Fibroblast of the aortic adventitia (primary cell): ENCODE measurements at places on chromosomes 5 and 9.
A peak's percentile ranks its signal among the peaks of the same experiment; 100 is the strongest.

DNA sequence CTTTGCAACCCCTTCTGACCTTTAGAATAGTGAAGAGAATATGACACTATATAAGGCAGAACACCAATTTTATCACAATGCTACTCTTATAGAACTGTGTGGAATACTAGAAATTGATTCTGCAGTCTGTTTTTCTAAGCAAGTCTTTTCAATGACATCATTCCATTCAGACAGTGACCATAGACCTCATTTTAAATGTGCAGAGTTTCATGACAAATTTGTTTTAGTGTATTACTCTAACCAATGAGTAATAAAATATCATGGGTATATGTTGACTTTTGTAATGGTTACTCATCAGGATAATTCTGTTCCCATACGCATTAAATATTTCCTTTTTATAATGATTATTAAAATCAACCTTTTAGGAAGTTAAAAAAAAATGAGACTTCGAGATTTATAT is 219.9 kb downstream of the COX7C start:
- DNase-seq = no peak

GRCh38 chr5:153960269-153961215 is 78.2 kb downstream of the FAM114A2 start:
- DNase-seq = no peak

- DNase-seq = no peak
These were observed 455.0 kb upstream of the CLINT1 start for GRCh38 chr5:158313733-158314464.

- no peak for DNase-seq
These were observed 10.0 kb downstream of the NAIF1 start for GRCh38 chr9:128056887-128057723.

- no peak for DNase-seq
These were observed 9.1 kb upstream of the IRF1 start for GRCh38 chr5:132499440-132500243.

- DNase-seq = no peak
These were observed 46.0 kb upstream of the FREM1 start for GRCh38 chr9:14956208-14956607.

GRCh38 chr5:86439593-86440110 is 178.1 kb upstream of the COX7C start:
- DNase-seq = no peak

DNA sequence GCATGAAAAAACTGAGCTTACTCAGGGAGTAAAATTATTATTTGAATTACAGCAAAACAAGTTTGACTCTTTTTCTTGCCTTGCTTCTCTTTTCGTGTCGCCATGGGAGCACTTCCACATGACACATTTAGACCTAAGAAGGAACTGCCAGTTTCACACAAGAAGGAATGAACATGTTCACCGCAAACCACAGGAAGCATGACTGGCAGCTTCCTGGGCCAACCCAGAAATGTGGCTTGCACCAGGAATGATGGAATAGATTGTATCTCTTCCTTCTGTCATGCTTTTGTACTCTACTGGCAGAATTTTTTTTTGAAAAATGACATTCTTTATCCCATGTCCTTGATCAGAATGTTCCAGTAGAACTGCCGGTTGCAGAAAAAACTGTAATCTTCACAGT is 32.9 kb upstream of the MAN2A1 start:
- DNase-seq = peak; percentile 42

DNA sequence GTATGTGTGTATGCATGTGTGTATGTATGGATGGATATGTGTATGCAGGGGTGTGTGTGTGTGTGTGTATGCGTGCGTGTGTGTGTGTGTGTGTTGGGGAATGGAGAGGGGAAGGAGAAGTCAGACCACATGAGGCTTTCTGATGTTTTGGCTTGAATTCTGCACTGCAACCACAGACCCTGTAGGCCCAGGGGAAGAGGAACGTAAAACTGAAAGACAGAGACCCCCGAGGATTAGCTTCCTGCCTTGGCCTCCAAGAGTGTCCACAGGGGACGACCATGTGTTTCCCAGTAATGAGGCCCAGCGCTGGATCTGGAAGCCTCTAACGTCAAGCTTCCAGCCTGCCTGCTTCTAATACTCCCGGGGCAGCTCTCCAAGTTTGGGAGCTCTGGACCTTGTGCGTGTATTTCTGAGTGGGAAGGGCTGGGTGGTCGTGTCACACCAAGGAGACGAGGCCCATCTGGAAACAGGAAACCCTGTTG is 5.8 kb downstream of the DCANP1 start:
- peak; percentile 25 for DNase-seq

DNA sequence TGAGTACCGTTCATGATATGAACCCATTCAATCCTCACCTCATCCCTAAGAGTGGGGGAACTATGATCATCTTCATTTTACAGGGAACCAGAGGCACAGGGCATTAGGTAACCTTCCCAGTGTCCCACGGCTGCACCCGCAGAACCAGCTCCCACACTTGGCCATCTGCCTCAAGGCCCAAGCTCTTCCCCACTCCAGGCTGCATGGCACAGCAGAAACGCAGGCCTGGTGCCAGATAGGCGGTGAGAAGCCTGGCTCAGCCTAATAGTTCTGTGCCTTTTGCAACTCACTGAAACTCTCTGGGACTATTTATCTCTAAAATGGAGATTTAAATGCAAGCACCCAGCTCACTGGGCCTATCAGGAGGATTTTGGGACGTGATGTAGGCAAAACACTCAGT is 90.8 kb upstream of the ZNF618 start:
- no peak for DNase-seq

GRCh38 chr5:64594601-64595000 is 88.8 kb downstream of the RGS7BP start:
- DNase-seq = no peak

DNA sequence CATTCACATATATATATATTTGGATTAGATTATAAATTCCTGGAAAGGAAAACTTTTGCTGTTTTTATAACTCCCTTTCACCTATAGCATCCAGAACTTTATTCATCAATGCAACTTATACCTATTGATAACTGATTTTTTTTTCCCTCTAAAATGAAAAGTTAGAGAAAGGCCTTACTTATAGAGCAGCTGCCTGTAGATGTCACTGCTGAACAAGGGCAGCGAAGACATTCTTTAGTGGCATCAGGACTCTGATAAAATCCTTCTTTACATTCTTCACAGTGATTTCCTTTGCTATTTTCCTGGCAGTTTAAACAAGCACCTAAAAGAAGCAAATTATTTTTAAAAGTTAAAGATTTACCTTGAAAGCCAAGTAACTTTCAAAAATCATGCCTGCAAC is 32.3 kb upstream of the CDK5RAP2 start:
- no peak for DNase-seq

- peak; percentile 30 for DNase-seq
These were observed 16.7 kb downstream of the PCDH12 start for GRCh38 chr5:141941307-141941706.

GRCh38 chr5:65819905-65820240 is 97.9 kb downstream of the NLN start:
- no peak for DNase-seq

GRCh38 chr5:119860463-119860862 is 231.1 kb downstream of the FAM170A start:
- no peak for DNase-seq

DNA sequence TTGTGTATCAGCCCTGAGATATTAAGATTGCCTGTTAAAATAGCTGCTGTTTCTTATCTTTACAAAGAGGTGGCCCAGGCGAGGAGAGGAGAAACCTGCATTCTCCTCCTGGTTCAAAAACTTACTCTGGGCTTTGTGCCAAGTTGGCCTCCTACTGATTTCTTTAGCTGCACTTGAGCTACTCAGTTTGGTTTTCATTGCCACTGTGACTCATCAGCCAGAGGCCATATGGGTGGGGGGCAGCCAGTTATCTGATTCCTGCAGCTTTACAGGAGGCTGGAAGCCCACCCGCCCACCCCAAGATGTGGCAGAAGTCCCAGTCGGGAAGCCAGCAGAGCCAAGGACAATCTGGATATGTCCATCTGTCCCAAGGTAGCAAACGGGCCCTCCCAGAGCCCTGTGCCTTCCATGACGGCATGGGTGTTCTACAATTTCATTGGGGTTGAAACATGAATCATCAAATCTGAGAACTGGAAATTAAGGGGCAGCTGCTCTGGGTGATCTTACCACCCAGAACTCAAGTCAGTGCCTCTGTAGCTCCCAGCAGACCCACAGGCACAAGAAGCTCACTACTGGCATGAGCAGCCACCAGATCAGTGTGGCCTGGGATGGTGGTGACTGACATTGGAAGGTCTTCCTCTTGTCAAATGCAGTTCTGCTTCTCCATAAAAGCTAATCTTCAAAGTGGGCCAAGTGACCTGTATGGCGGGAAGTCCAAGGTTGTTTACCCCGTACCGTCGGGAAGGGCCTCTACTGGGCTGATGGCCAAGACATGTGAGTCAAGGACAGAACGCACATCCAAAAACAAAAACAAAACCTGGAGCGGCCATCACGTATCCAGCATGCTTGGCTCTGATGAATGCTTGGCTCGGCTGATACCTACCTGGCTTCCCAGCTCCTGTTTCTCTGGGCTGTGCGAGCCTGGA is 15.6 kb downstream of the FCN2 start:
- peak; percentile 81 for DNase-seq

DNA sequence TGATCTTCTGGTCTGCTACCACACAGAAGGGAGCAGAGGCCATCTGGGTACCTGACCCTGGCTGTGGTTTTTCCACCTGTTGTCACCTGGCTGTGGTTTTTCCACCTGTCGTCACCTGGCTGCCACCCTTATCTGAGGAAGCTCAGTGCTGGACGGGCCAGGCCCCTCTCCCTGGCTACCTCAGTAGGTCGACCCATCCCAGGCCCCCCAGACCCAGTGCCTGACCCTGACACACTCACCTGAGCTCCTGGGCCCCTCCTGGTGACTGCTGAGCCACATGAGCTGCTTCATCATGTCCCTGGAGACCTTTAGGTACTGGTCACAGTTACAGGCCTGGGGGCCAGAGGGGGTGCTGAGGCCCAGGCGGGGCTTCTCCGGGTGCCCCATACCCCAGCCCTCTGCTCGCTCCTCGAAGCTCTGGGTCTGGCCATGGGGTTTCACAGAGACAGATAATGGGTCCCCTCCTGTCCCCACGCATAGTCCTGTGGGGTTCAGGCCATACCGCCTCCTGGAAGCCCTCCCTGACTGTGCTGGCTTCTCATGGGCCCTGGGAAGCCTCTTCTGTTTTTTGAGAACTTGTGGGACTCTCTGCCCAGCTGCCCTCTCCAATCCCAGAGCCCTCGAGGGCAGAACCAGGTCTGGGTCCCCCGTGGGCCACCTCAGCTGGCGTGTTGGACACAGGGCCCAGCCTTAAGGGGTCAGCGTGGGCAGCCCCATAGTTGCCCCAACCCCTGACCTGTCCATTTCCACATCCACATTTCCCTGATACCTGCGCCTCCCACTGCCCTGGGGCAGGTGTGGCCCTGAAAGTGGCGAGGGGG is 7.5 kb upstream of the NRARP start:
- DNase-seq = no peak

DNA sequence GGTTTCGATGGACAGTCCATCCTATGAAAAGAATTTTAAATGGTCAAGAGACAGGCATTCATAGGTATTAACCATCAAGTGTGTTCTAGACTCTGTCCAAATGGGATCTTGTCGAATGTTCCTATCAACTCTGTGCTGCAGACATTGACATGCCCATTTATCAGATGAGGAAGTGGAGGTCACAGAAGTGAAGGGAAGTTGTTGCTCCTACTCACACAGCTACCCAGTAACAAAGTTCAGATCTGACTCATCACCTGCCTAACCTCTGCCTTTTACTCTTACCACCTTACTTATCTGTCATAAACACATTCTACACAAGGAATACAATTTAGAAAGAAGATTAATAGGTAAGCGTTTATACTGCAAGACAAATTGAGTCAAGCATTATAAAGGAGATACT is 426.2 kb upstream of the BRINP1 start:
- no peak for DNase-seq

DNA sequence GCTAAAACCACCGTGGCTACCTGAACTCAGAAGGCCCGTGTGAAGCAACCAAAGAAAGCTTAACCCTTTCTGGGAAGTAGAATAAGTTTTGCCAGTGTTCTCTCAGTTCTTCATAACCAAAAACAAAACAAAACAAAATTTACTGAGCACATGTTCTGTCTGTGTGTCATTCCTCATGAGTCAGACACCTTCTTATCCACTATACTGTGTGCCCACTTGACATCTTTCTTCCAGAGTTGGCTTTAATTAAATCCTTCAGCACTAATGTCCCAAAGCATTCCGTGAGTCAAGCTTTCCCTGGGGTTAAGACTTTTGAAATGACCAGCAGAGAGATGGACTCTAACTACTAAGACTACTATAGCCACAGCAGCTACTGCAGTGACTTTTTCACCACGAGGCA is 61.3 kb downstream of the GLIS3 start:
- peak; percentile 45 for DNase-seq

- DNase-seq = no peak
These were observed 351.7 kb downstream of the ZNF608 start for GRCh38 chr5:124394700-124395245.

GRCh38 chr5:14167211-14167845 is 24.2 kb downstream of the TRIO start:
- no peak for DNase-seq

DNA sequence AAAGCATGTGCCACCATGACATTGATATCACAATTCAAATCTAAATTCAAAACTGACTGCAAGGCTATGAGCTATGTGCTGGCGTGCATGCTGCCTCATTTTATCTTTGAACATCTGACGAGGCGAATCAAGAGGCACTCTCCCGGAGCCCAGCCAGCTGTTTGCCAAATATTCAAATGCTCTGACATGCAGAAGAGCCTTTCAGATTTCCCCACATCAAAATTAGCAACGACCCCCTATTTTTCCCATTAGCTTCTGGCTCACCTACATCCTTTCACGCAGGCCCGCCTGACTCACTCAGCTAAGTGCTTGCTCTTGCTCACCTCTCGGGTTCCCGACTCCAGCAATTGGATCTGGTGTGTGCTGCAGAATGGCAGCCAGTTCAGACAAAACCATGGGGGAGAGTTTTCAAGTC is 159.0 kb downstream of the NR2F1-AS1 start:
- DNase-seq = no peak

DNA sequence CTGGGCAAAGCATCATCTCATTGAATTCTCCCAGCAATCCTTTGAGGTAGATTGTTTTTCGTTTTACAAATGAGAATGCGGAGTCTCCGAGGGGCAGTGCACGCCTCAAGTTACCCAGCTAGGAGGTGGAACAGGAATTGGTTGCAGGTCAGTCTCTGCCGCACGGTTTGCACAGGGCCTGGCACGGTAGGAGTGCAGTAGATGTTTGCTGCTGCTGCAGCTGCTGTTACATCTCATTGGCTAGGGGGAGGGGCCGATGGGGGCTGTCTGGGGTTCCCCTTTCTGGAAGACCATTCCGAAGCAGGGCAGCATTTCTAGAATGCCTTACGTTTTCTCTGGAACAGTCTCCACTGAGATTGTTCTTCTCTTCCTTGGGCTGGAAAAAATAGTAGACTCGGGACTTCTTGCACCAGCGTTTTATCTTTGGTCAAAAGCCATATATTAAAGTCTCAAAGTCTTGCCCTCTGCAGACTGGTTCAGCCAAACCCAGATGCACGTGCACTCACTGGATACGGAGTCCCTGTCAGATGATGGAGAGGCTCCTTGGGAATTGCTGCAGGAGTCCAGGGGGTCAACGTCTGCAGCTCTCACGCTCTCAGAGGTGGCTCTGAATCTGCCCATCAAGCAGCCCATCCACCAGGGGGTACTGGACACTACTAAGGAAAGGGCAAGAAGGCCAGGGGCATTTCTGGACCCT is 1.2 kb downstream of the USP20 start:
- peak; percentile 8 for DNase-seq

- no peak for DNase-seq
These were observed 86.6 kb upstream of the SHISAL2B start for GRCh38 chr5:64603676-64604075.
